ENCODE measurements at places on chromosomes 4 and X.

DNA sequence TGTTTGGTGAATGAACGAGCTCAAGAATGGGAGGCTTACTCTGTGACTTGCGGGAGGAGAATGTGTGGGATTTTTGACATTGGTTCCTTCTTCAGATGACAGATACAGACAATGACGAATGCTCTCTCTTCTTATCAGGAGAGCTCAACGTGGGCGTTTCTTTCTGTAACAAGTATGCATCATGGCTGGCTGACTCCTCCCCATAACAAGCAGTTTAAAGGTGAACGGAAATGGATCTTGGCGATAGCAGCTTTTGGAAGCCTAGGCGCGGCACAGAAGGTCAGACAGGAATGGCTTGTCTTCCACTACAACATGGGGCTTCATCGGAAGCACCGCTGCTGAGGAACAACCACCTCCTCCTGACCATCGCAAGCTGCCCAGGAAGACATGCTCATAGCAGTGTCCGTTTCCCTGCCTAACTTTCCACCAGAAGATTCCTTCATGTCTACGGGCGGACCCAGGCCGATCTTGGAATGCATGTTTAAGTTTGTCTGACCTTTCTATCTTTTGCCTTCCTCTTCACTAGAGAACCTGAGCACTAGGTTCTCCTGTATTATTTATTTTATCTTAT lies 18.3 kb upstream of the ACSL1 start:
- no peaks in the 10 kb centered on the region for H3K36me3 ChIP-seq
- DNase-seq: no peak
- no peaks in the 10 kb centered on the region for H3K27me3 ChIP-seq
- H3K4me3 ChIP-seq: no peak overlapping the region

DNA sequence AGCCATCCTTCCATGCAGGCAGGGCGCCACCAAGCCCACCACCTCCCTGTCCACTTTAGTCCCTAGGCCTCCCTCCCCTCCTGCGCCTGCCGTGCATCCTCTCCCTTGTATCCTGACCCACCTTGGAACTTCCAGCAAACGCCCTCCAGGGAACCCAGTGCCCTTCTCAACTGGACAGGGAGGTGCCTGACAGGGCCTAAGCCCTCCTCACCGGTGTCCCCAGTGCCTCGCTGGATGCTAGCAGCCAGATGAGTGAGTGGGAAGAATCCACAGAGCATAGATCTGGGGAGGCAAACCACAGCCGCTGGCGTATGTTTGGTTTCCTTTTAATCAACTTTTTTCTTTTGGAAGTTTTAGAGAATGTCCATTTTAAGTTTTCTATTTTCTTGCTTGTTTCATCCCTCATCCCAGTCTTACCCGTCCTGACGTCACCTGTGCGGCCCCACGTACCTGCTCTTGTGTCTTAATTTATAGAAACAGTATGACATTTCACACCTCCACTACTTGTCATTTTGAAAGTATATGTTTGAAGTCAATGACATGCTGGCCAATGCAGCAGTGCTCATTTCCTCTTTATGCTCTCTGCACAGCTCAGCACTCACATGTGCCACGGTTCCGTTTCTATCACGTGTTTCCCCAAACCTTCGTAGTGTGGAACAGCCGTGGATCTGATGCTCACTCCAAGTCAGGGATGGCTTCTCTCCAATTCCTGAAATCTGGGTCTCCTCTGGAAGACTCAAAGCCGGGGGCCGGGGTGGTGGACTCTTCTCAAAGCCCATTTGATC lies 3.4 kb upstream of the HMX1 start:
- no peak overlapping the region for H3K27ac ChIP-seq
- DNase-seq: no peak
- H3K27me3 ChIP-seq: peaks cover 96% of the 10 kb centered on the region
- H3K4me1 ChIP-seq: no peaks in the 10 kb centered on the region

DNA sequence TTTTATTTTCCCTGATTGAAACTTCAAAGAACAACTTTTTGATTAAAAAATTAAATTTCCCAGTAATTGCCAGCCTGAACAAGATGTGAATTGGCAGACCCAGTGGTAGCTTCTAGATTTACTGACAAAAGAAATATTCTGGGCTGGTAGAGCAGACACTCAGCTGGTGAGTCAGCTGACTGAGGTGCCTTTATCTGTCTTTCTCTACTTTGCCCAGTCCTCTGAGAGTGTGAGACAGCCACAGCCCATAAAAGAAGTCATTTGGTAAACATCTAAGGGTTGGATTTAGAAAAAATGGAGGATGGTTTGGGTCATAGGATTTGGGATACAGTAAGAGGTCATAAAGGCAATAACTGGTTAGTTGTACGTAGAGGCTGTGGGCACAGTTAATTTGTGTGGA lies 54.5 kb downstream of the CCSER1 start:
- H3K36me3 ChIP-seq: no peaks in the 10 kb centered on the region
- no peak overlapping the region for H3K27ac ChIP-seq
- no peak for DNase-seq
- no peak overlapping the region for H3K4me3 ChIP-seq
- no peaks in the 10 kb centered on the region for H3K4me1 ChIP-seq

GRCh38 chrX:19750783-19751467 lies 136.5 kb downstream of the SH3KBP1 start:
- no peak overlapping the region for H3K27ac ChIP-seq
- H3K27me3 ChIP-seq: no peaks in the 10 kb centered on the region
- H3K4me3 ChIP-seq: no peak overlapping the region
- DNase-seq: no peak
- no peaks in the 10 kb centered on the region for H3K36me3 ChIP-seq

DNA sequence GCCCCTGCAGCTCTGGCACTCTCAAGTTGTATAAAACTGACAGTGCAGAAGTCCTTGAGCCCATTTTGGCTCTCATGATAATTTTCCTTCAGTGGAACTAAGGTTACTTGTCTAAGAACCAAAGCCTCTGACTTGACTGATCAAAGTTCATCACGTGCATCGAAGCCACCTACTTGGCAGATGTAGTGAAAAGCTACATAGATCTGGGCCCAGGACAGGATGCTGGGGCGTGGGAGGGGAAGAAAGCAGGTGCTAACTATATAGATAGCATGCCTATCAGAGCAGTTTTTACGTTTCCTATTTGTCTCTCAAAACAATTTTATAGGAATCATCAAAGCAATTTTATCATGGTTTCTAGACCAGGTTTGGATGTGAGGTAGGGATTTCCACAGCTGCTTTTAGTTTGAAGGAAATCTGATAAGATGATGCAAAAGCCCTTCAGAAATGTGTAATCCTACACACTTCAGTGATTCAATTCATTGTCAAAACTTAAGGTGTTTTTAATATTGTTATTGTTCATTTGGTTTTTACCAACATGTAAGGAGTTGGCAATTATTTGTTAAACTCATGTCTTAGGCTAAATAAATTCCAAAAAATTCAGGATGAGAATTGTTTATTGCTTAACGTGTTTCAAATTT lies 1.2 kb upstream of the CD40LG start:
- no peak overlapping the region for H3K4me3 ChIP-seq
- DNase-seq: no peak
- no peaks in the 10 kb centered on the region for H3K4me1 ChIP-seq
- H3K27me3 ChIP-seq: no peaks in the 10 kb centered on the region
- no peaks in the 10 kb centered on the region for H3K36me3 ChIP-seq

DNA sequence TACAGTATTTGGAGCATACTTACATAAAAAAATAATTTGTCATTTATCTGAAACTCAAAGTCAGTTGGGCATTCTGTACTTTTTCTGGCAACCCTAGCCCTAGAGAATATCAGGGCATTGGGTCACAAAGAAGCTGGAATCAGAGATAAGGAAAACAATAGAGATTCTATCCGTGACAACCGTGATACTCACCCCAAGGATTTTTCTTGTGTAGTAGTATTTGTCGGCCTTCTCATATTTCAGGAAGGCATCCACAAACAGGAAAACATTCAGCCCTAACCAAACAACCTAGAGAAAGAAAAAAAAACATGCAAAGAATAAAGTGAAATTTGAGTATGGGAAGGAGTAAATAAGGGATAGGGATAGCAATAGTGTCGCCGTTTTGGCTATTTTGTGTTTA lies 3.6 kb downstream of the NOX1 start:
- H3K4me1 ChIP-seq: no peaks in the 10 kb centered on the region
- H3K36me3 ChIP-seq: no peaks in the 10 kb centered on the region
- no peaks in the 10 kb centered on the region for H3K27me3 ChIP-seq
- no peak overlapping the region for H3K27ac ChIP-seq

DNA sequence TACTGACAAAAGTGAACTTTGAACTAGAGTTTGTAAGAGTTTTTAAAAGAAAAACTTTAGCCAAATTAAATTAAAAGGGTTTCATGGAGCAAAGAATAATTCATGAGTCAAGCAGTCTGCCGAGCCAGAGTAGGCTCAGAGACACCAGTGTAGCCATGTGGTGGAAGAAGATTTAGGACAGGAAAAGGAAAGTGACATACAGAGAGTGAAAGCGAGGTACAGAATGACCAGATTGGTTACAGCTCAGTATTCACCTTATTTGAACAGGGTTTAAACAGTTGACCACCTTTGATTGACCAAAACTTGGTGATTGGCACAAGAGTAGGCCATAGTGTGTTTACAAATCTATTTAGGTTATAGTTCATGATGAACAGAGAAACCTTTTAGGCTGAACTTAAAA lies 377.8 kb downstream of the KLHL4 start:
- no peak for DNase-seq
- no peak overlapping the region for H3K27ac ChIP-seq
- H3K4me1 ChIP-seq: no peaks in the 10 kb centered on the region
- H3K27me3 ChIP-seq: no peaks in the 10 kb centered on the region
- no peak overlapping the region for H3K4me3 ChIP-seq

DNA sequence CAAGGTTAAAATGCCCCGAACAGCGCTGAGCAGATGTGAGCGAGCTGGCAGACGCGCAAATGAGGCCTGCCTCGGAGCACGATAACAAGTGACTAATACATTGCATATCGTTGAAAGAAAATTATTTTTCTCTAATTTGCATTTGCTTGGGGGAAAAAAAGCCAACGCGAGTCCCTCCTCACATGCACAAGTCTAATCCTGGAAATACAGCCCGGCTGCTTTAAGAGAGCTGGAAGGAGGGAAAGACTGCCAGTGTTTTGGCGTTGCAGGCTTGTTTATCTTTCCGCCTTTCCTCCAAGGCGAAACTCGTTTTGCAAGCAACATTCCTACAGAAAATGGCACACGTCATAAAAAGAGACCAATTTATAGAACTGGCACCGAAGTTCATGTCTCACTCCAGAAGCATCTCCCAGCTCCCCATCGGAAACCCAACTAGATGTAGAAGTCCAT lies 12.6 kb downstream of the BCOR start:
- H3K36me3 ChIP-seq: no peaks in the 10 kb centered on the region
- H3K27me3 ChIP-seq: no peaks in the 10 kb centered on the region
- DNase-seq: no peak
- H3K4me3 ChIP-seq: no peak overlapping the region
- H3K27ac ChIP-seq: peak overlapping the region; percentile 72

DNA sequence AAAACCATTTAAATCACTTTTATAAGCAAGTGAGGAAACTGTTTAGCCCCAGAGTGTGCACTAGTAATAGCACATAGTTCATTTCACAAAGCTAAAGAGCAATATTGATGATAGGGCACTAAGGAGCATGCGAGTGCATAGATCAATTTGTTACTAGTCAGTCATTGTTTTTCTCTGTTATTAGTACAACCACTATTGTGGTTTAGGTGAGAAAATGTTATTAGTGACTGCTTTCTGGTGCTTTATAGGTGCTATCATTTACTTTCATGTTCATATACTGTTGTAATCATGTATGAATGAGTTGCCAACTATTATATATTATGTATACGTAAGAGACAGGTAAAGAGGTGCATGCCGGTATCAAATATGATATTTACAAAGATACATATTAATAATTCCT lies 113.8 kb downstream of the CCSER1 start:
- no peaks in the 10 kb centered on the region for H3K36me3 ChIP-seq
- no peaks in the 10 kb centered on the region for H3K27me3 ChIP-seq
- H3K4me3 ChIP-seq: no peak overlapping the region
- no peak for DNase-seq
- no peaks in the 10 kb centered on the region for H3K4me1 ChIP-seq

- H3K36me3 ChIP-seq: no peaks in the 10 kb centered on the region
- no peak overlapping the region for H3K4me3 ChIP-seq
- no peaks in the 10 kb centered on the region for H3K4me1 ChIP-seq
- no peaks in the 10 kb centered on the region for H3K27me3 ChIP-seq
Observed at GRCh38 chr4:77001907-77002306, 52.4 kb downstream of the SEPTIN11 start.

DNA sequence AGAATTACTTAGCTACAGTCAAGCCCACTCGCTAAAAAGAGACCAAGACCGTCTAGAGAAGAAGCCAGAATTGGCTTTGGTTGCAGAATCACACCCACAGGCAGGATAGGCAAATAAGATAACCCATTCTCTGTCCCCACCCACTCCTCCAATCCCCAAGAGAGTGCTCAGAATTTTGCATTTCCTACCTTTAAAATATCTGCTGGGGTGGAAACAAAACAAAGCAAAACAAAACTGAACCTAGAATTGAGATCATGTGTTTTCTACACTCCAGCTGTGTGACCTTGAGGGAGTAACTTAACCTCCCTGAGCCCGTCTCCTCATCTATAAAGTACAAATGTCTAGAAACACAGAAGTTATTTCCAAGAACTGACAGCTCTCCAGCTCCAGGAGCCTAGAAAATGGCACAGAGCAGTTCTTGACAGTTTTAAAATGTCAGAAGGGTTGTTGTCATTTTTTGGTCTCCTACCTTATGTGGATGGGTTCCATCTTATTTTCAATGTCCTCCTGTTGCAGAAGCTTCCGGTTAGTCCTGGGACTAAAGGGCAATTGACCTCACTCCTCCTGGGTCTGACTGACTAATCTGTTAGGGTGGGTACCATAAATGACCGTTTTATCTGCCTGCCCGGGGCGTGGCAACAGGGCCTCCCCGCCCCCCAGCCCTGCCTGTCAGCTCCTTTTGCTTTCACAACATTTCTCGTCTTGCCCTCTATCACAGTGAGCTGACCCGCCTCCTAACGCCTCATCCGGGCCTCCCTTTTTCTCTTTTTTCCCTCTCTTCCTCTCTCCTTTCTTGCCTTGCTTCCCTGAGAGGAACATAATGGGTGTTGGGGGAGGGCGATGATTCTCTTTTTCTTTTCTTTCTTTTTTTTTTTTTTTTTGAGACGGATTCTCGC lies 114.0 kb downstream of the RBM47 start:
- H3K36me3 ChIP-seq: no peaks in the 10 kb centered on the region
- H3K4me3 ChIP-seq: no peak overlapping the region
- H3K27ac ChIP-seq: peak overlapping the region; percentile 50

- no peak for DNase-seq
- H3K4me1 ChIP-seq: no peaks in the 10 kb centered on the region
- no peaks in the 10 kb centered on the region for H3K36me3 ChIP-seq
- no peak overlapping the region for H3K27ac ChIP-seq
Observed at GRCh38 chr4:8127051-8127826, 31.4 kb downstream of the ABLIM2 start.

GRCh38 chr4:53764761-53765490 lies 173.6 kb upstream of the LNX1 start:
- H3K4me3 ChIP-seq: no peak overlapping the region
- no peak overlapping the region for H3K27ac ChIP-seq
- H3K36me3 ChIP-seq: no peaks in the 10 kb centered on the region
- no peak for DNase-seq

GRCh38 chr4:37758226-37758625 lies 68.3 kb upstream of the PGM2 start:
- H3K4me1 ChIP-seq: no peaks in the 10 kb centered on the region
- H3K4me3 ChIP-seq: no peak overlapping the region
- no peak for DNase-seq
- peak overlapping the region; percentile 14 for H3K27ac ChIP-seq
- H3K27me3 ChIP-seq: no peaks in the 10 kb centered on the region
- no peaks in the 10 kb centered on the region for H3K36me3 ChIP-seq

- H3K4me1 ChIP-seq: no peaks in the 10 kb centered on the region
- H3K27ac ChIP-seq: peak overlapping the region; percentile 98
- no peaks in the 10 kb centered on the region for H3K36me3 ChIP-seq
- peak overlapping the region; percentile 75 for H3K4me3 ChIP-seq
- no peak for DNase-seq
Observed at GRCh38 chr4:55545151-55545550, 1.6 kb downstream of the CLOCK start.
